ENCODE measurements at places on chromosomes 7 and 10.

GRCh38 chr10:127919418-127920271, 12.7 kb downstream of the PTPRE start:
- no peak for DNase-seq

DNA sequence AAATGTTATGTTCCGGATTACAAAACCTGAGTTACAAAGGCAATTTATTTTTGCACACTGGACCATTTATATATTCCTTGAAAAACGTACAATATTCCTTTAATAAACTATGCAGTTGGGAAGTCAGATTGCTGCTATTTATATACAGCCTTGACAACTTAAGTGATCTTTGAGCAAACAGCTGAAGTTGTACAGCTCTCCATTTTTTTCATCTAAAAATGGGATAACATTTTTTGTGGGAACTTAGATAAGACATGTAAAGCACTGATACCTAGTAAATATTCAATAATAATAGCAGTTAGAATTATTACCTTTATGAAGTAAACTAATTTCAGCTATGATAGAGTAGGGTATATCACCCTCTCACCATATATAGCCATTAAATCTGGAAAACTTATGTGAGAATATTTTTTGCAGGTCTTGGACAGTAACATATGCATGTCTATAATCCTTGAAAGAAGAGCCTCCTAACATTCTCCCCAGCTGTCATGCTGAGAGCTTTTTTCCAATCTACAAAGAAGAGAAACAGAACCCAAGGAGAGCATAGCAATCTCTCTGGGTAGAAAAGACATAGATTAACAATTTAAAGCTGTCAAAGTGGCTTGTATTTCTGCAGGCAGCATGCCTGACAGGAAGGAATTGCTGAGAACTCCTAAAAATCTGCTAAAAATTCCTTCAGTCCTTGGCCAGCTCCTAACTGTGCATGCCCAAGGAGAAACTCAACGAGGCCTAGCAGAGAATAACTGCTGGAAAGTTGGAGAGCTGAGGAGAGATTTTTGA, 326.0 kb downstream of the CRPPA start:
- no peak for DNase-seq

DNA sequence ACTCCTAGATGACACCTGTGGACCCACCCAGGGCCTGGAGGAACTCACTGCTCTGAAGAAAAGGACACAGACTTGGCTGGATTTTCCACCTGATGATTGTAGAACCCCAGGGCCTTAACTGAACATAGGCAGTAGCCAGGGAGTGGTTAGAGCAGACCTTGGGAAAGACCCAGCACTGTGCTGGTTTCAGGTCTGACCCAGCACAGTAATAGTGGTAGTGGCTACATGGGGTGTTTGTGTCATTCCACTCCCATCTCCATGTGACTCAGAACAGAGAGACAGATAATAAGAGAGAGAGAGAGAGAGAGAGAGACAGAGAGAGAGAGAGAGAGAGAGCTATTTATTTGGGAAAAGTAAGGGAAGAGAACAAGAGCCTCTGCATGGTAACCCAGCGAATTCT, 239.1 kb upstream of the MEOX2 start:
- no peak for DNase-seq

DNA sequence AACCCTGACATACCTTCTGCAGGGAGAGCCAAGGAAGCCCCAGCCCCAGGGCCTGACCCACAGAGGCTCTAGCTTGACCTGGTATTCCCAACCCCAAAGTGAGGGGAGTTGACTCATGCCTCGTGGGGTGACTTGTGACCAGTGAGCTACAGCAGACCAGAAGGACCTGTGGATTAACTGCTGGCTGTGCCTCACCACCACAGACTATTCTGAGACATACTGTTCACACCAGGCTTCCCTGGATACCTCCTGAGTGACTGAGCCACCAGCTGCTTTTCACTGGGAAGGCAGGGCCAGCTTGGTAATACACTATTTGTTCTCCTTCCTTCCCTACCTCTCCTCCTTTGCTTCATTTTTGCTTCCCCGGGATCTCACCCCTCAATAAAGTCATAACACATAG, 7.3 kb downstream of the PLXNA4 start:
- DNase-seq: no peak

- no peak for DNase-seq
Observed at GRCh38 chr7:126843883-126844282, 408.9 kb downstream of the GRM8 start.

DNA sequence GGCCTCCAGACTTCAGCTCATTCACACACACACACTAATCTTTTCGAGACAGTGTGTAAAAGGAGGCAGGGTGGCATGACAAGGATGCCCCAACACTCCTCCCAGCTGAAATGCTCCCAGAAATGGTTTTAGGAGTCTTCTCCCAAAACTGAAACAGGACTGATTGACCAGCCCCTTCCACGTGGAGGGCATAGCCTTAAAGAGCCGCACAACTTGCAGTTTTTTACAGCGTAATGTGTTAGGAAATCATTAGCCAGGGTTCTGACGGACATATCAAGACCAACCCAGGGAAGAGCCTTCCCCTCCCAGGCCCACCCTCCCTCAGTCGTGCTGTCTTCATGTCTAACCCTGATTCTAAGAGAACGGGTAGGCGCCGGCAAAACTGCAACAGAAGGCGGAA, 224.6 kb downstream of the TNS3 start:
- no peak for DNase-seq

GRCh38 chr7:134703782-134704181, 57.1 kb downstream of the BPGM start:
- DNase-seq: no peak

DNA sequence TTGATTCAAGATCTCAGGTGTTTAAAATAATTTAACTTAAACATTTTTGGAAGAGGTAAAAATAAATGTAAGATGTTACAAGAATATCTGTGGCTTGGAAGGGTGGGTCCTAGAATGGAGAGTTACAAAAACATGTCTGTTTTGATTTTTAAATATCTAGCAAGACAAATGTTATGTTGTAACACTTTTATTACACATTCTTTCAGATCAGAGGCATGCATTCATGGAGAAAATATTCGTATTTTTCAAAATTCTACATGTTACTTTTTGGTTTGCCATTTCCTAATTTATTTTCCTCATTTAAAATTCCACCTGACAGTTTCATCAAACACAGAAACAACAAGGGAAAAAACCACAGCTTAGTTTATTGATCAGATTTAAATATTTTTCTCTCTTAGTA, 10.0 kb downstream of the WBP1L start:
- DNase-seq: no peak

DNA sequence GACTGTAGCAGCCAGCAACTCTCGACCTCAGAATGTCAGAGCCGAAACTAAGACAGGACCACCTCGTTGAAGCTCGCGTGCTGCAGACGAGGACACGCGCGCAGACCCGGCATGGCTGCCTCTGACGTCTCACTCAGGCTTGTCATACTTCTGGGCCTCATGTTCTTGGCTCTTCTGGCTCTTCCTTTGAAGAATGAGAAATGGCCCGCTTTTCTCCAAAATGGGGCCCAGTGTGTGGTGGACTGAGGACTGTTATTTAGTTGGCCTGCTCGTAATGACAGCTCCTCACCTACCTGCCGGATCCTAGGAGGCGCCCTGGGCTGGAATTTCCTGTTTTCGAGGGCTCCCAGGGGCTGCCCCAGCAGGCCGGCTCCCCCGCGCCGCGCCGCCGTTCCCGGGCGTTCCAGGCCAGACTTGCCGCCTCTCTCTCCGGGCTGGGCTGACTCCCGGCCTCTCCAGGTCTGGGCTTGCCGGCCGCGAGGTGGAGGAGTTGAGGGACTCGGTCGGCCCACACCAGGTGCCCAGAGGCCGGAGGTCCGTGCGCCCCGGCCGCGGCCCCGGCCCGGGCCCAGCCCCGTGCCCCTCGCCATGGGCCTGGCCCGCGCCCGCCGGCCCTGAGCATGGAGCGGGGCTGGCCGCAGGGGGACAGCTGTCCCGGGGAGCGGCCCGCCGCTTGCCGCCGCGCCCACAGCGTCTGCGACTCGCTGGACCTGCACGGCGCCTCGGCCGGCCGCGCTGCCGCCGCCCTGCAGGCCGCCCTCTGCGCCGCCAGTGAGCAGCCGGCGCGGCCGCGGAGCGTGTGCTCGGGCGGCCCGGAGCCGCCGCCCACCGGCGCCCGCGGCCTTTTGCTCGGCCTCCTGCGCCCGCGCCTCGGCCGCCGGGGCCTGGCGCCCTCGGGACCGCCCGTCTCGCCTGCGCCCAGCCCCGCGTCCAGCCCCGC, 28.1 kb downstream of the AGAP3 start:
- DNase-seq: no peak

- DNase-seq: no peak
Observed at GRCh38 chr7:108368466-108368865, 87.8 kb downstream of the NRCAM start.

DNA sequence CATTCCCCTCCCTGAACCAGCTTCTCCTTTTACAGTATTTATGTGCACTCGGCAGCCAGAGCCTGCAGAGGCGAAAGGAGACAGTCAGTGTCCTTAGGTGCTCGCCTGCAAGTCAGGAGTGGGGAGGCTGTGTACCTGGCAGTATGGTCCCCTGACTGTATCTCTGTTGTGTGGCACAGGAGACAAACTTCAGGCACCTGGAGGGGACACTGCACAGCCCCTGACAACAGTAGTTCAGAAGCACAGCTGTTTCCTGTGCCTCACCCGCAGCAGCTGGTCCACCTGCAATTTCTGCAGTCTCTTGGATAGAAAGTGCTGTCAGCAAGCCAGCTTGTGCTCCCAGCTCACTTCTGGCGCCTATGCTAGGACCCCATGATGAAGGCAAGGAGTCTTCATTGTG, 73.4 kb upstream of the LAMB4 start:
- no peak for DNase-seq

- peak; percentile 10 for DNase-seq
Observed at GRCh38 chr10:78992333-78992732, 76.4 kb upstream of the ZMIZ1 start.

DNA sequence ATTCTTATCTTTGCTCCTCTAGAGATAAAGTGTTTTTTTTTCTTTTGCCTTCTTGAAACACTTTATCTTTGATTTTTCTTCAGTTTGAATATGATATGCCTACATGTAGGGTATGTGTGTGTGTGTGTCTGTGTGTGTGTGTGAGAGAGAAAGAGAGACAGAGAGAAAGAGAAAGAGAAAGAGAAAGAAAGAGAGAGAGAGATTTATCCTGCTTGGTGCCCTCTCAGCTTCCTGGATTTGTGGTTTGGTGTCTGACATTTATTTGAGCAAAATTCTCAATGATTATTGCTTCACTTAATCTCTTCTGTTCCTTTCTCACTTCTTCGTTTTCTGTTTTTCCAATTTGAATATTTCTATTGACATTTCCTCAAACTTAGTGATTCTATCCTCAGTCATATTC, 60.3 kb downstream of the RAB18 start:
- DNase-seq: peak; percentile 11

DNA sequence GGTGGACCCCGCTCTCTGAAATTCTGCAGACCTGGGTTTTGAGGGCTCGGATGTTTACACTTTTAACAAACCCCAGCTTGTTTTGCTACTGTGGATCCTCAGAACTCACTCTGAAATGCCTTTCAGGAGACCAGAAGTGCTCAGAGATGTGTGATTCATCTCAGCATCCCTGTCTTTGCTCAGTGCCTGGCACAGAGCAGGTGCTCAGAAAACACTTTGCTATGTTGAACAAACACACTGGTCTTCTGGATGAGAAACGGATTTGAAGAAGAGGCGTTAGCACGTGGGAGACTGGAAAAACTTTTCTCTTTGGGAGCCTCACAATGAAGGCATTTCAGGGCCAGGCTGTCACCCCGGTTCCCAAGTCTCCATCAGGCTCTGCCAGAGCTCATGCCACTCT, 53.3 kb downstream of the SH3PXD2A start:
- no peak for DNase-seq

- DNase-seq: no peak
Observed at GRCh38 chr7:135834266-135834665, 85.7 kb upstream of the FAM180A start.

GRCh38 chr7:42198974-42199668, 37.9 kb downstream of the GLI3 start:
- DNase-seq: no peak

DNA sequence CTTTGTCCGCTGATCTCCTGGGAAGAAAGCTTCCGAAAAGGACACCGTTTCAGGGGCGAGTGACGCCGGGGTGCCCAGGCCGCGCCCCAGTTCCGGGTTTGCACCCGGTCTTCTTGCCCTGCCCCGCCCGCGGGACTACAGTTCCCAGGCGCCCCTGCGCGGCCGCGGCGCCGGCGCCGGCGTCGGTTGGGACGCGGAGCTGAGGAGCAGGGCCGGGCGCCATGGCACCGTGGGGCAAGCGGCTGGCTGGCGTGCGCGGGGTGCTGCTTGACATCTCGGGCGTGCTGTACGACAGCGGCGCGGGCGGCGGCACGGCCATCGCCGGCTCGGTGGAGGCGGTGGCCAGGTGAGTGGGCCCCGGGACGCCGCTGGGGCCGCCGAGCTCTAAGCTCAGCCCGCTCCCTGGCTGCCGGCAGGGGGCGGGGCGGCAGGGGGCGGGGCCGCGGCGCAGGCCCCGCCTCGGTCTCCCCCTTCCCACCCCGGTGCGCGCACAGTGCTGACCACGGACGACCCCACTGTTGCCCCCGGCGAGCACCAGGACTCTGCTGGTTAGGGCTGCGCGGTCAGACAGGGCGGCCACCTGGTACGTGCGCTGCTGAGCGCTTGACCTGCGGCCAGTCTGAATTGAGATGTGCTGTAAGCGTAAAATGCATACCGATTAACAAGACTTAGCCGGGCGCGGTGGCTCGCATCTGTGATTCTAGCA, at the start of gene LHPP:
LHPP (plus strand) TSS at position 182 of the 706 bp plus-strand sequence; CDS start at position 222, 40 bp downstream.
- peak; percentile 81 for DNase-seq

GRCh38 chr10:16441173-16441840, 4.5 kb downstream of the PTER start:
- no peak for DNase-seq

DNA sequence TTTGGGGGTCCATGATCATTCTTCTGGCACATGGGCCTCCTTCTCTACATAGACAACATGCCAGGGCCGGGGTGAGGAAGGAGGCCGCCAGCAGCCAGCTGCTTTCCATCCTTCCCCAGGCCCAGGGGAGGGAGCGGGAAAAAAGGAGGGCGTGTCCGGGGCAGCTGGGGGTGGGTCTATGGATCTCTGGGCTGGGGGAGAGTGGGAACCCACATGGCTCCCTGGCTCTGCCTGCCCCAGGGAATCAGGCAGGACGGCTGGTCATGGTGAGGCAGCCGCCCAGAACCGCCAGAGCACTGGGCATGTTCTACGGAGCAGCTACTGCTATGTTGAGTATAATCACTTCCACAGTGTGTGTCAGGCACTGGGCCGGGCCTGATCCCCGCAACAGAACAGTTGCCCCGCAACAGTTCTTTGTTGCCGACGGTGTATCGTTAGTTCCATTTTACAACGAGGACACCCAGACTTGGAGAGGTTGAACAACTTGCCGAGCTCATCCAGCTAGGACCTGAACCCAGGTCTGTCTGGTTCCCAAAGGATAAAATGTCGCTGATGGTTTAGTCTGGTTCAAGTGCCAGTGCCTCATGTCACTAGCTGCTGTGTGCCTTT, 6.4 kb upstream of the IRF5 start:
- DNase-seq: no peak
